ENCODE measurements at places on chromosomes 4 and X.

- DNase-seq, result no peak
Measured at GRCh38 chr4:183580370-183580769, 75.5 kb downstream of the ING2 start.

GRCh38 chr4:77636902-77637301 is 31.3 kb downstream of the CXCL13 start:
- DNase-seq, result peak; percentile 91

DNA sequence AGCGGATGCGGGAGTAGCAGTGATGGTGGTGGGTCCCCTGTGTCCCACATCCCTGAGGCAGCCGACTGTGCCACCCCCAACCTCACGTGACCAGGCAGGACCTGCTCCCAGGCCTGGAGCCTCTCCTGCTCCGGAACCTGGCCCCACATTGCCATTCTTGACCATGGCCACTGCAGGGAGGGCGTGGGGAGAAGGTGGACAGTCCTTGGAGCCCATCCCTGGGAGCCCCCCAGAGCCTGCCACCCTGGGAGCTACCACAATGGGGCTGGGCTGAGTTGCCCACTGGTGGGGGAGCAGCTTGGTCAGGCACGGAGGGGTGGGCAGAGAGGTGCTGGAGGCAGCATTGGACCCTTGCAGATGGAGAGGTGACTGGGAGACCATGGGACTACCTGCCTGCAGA is 36.8 kb downstream of the TMPRSS11A start:
- no peak for DNase-seq

GRCh38 chr4:183400035-183400434 is 44.4 kb upstream of the CDKN2AIP start:
- no peak for DNase-seq

- DNase-seq, result peak; percentile 86
Measured at GRCh38 chr4:8191136-8191747, 7.8 kb upstream of the SH3TC1 start.

GRCh38 chr4:159685340-159686092 is 582.6 kb downstream of the RAPGEF2 start:
- DNase-seq, result no peak

DNA sequence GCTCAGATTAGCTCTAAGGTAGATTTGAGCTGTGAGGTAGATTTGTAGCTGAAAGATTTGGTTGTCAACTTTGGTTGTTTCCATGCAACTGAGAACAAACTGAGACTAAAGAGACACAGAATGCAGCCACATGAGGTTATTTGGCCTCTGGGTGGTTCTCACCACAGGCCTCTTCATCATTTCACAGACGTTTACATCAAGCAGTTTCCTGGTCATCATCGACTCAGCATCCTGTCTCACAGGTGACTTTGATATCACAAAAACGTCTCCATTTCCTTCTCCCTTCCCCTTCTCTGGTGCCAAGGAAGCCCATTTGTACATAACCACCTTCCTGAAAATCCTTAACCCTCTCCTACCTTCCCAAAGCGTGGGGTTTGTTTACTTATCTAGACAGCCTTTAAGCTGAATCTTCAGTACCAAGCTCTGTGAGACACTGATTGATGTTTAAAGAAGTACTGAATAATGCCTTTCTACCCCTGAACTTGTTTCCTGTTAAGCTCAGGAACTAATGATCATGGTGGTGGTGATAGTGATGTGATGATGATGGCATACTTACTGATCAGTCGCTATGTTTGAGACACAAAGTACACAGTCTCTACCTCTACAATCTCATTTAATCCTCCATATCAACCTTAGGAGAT is 81.9 kb downstream of the FAM114A1 start:
- peak; percentile 81 for DNase-seq

GRCh38 chrX:39873117-39873516 is 224.6 kb downstream of the BCOR start:
- no peak for DNase-seq

- no peak for DNase-seq
Measured at GRCh38 chrX:71221145-71221544, 1.9 kb upstream of the GJB1 start.

Measured in iris pigment epithelial cell (primary cell).